Hematopoietic multipotent progenitor cell treated with erythropoietin and hydrocortisone succinate and interleukin-3 and kit ligand, for 4 days (in vitro differentiated cells): ENCODE measurements at places on chromosomes 2 and 18.

DNA sequence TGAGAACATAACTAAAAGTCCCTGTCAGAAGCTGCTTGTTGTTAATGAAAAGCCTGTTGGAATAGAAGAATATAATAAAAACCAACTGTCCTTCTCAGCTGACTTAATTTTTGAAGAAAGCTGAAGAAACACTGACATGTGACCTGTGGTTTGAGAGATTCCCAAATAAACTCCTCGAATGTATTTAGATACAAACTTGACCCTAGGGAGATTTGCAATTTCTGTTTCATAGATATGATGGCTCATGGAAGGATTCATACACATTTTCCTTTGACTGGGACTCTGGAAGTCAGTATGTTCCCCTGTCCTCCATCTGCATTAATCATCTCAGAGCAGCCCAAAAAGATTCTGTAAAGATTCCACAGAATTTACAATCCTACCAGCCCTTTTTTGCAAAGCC lies 195.1 kb downstream of the TMEM247 start:
- DNase-seq: no peak

DNA sequence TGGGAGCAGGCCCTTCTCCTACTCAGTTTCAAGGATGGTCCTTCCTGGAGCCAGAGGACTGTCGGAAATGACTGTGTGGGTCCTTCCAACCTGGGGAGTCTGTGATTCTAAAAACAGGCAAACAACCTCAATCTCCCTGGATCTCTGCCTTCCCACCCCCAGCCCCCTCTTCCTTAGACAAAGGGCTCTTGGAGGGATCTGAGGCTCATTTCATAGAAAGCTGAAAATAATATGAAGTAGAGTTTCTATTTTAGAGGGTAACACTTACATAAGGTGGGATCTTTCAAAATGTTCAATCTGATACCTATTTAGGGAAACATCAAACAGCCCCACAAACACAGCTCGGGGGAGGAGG lies 69.4 kb downstream of the RHOB start:
- no peak for DNase-seq

GRCh38 chr2:102304268-102304667 lies 7.1 kb upstream of the IL1RL1 start:
- no peak for DNase-seq

GRCh38 chr2:42575458-42576064 lies 7.1 kb downstream of the MTA3 start:
- DNase-seq: no peak

DNA sequence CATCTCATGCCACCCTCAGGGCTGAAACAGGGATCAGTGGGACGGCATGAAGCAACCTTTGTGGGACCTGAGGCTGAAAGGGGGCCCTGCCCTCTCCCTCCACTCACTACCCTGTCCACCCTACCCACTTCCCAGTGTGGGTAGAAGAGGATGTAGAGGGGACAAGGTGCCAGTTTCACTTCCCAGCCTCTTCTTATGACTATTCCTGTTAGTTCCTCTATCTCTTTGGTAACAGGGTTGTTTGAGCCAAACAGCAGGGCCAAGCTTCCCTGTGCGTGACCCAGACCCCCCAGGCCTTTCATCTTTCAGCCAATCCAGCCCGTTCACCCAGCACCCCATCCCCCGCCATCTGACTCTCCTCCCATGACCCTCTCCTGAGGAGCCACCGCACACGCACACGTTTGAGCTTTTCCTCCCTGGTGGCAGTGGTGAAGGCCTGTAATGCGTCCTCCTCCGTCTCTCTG lies 82.3 kb downstream of the STPG4 start:
- no peak for DNase-seq

- no peak for DNase-seq
These were observed 279.4 kb downstream of the CCDC178 start for GRCh38 chr18:33161131-33161530.

- peak; percentile 55 for DNase-seq
These were observed 260.2 kb downstream of the NBAS start for GRCh38 chr2:15300624-15301573.

GRCh38 chr2:222427646-222428301 lies 3.4 kb downstream of the SGPP2 start:
- no peak for DNase-seq

GRCh38 chr18:55576001-55576400 lies 12.0 kb downstream of the TCF4 start:
- DNase-seq: peak; percentile 59

DNA sequence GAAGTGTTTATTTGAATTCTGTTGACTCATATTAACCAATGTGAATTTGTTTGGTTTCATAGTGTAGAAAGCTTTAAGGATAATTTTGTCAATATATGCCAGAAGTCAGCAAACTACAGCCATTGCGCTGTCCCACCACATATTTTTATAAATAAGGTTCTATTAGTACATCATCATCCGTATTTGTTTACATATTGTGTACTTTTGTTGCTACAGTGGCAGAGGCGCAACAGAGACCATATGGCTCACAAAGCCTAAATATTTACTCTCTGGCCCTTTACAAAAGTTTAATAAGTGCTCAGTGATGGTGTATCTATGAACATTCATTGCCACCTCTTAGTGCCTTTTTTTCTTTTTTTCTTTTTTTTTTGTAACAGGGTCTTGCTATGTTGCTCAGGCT lies 6.4 kb downstream of the ERLEC1 start:
- no peak for DNase-seq

DNA sequence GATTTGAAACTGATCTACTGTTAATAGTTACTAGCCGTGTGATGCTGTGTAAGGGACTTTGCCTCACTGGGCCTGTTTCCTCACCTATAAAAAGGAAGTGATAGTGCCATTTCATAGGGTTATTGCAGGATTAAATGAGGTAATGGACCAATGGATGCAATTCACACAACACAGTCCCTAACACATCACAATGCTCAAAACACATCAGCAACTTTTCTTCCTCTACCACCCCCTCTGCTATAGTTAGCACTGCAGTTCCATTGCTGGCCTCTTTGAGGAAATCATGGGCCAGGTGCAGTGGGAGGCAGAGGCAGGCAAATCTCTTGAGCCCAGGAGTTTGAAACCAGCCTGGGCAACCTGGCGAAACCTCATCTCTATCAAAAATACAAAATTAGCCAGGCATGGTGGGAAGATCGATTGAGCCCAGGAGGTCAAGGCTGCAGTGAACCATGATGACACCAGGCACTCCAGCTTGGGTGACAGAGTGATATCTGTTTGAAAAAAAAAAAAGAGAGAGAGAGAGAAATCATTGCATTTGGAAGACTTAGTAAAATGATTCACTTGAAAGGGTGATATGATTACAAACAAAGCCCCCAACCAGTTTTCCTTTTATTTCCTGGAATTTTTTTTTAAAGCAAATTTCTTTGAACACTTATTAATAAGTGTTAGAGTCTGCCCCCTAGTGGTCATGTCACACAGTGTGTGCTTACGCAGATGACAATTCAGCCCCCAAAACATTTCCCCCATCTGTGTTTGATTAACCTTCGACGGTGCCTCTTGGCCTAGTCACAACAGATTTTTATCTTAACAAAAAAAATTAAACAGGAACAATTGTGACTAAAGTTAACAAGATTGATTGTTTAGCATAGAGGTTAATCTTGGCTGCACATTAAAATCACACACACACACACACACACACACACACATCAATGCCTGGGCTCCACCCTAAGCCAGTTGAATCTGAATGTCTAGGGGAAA lies 88.6 kb upstream of the BCL11A start:
- DNase-seq: peak; percentile 85

GRCh38 chr2:34098256-34098655 lies 499.2 kb upstream of the FAM98A start:
- no peak for DNase-seq

DNA sequence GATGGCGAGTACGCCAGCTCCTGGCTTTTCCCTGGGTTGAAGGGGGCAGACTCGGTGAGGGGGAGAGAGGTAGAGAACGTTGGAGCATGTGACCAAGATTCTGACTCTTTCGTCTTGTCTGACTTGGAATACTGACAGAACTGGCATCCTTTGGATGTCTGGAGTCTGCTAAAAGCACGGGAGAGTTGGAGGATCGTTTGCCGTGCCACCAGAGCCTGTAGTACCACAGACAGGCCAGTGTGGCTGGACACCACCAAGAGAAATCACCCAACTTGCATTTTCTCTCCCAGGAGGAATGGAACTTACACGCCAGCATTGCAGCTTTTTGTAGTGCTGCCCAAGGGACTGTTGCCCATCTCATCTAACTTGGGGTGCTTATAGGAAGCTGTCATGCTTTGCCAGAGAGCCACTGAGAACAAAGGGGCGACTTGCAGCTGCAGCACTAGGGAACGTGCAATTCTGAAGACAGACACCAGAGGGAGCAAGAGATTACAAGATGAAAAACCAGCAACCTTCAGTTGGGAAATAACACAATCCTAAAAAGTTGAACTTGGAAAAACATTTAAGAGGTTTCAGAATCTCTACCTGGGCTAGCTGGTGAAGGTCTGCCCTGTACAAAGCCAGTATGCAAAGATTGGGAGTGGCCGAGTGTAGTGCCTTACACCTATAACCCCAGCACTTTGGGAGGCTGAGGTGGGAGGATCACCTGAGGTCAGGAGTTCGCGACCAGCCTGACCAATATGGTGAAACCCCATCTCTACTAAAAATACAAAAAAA lies 24.1 kb downstream of the PSMG2 start:
- DNase-seq: peak; percentile 85

- DNase-seq: peak; percentile 91
These were observed 21.7 kb downstream of the DDX18 start for GRCh38 chr2:117835990-117836760.

GRCh38 chr2:24024018-24024417 lies 14.1 kb downstream of the MFSD2B start:
- DNase-seq: no peak

DNA sequence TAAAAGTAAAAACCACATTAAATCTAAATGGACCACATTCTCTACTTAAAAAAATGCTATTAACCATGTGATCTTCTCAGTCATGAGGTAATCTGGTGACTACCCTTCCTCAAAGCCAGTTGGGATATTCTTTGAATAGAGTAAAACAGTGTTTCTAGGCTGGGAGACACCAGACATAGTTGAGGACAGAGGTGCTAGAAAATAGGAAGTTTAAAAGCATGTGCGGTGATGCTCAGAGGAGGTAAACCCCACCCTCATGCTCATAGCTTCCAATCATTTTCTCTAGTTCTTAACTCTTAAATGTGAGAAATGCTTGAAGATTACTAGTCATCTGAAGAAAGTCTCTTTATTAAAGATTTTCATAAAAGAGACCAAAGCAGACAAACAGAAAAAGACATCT lies 30.7 kb upstream of the ELAC1 start:
- no peak for DNase-seq

GRCh38 chr2:159150280-159150746 lies 136.2 kb downstream of the WDSUB1 start:
- peak; percentile 44 for DNase-seq

GRCh38 chr2:231397011-231397927 lies 1.8 kb downstream of the B3GNT7 start:
- no peak for DNase-seq

DNA sequence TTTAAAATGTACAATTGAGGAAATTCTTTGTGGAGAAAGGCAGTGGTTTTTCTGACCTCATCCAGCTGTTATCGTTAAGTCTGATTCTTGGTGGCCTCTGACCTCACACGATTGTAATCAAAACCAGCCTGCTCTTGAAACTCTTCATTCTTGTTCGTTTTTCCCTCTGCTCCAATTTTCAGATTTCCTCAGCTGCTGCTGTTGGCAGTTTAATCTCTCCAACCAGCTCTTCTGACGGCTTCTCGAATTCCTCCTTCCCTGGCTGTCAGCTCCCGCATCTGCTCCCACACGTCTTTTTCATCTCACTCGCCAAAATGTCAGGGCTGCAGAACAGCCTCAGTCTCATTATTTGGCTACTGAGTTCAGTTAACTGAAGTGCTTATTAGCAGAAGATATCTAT lies 136.1 kb downstream of the DCDC2C start:
- DNase-seq: no peak

GRCh38 chr2:175595139-175595538 lies 406.9 kb downstream of the LNPK start:
- DNase-seq: no peak

GRCh38 chr2:37985333-37985732 lies 60.2 kb downstream of the RMDN2 start:
- DNase-seq: peak; percentile 36

DNA sequence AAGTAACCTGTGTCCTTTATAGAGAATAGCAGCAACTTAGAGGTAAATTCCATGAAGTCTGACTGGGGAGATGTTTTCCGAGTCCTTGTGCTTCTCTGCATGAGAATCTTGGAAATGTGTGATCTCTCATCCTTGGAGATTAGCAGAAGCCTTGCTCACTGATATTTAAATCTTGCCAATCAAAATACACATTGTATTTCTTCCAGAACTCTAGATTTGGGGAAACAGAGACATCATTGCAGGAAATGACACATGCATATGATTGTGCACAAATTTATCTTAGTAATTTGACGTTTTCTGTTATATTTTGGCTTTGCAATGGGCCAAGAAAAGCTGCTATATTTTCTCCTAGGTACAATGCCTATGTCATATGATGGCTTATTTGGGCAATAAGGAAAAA lies 182.6 kb downstream of the ZNF804A start:
- DNase-seq: no peak

- DNase-seq: no peak
These were observed 61.6 kb upstream of the ATP8B1 start for GRCh38 chr18:57864615-57865121.

GRCh38 chr2:43754180-43754579 lies 19.7 kb upstream of the DYNC2LI1 start:
- DNase-seq: no peak

GRCh38 chr2:157107877-157108276 lies 149.6 kb upstream of the GALNT5 start:
- DNase-seq: no peak

GRCh38 chr2:239595726-239596125 lies 194.9 kb upstream of the HDAC4 start:
- no peak for DNase-seq

DNA sequence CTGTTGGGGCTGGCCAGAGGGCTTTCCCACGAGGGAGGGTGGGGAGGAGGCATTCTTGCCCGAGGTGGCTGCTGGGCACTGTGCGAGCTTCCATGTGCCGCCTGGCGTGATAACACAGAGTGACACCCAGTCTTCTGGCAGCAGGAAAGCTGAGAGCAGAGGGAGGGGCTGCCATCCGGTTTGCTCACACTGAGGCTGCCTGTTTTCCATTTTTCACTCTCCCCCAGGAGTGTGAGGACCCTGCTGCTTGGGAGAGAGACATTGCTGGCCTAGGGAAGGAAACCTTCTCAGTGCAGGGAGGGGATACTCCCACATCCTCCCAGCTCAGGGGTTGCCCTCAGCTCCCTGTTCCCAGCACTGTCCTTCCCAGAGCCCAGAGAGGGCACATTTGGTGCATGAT lies 73.1 kb downstream of the INHBB start:
- DNase-seq: no peak

DNA sequence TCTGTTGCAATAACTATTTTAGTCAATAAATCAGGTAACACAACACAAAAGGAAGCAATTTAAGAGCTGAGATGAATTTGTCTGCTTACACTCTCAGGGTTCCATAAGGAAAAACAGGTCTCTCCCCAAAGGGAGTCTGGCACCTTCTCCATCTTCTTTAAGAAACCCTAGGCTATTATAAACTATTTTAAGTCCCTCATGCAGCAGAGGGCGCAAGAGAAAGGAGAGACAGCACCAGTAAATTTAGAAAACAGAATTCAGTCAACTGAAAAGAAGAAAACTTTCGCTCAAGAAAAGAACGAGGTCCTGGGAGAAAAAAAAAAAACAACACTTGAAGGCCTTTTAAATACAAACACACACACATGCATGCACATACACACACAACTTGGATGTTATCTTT lies 19.1 kb downstream of the SULT1C4 start:
- peak; percentile 53 for DNase-seq
